ENCODE measurements at places on chromosomes 6 and 20.
A peak's percentile ranks its signal among the peaks of the same experiment; 100 is the strongest.

DNA sequence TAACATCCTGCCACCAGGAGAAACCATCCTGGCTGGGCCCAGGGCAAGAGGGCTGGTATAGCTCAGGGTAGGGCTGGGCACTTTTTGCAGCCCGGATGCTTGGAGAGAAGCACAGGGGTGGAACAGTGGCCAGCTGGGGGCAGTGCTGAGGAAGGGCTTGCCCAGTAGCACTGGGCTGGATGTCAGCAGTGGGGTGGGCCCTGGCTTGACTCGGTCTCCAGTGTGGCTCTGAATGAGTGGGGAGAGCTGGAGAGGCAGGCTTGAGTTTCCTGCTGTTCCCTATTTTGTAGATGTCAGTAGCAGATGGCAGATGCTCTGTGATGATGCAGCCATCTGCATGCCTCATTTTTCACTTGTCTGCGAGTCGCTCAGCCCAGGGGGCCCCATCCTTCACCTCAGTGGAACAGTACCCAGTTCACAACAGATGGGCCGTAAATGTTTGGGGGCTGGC is 56.3 kb upstream of the TULP1 start:
- DNase-seq, result no peak

- peak; percentile 61 for DNase-seq
Measured at GRCh38 chr6:133983099-133983939, 30.3 kb downstream of the TBPL1 start.

DNA sequence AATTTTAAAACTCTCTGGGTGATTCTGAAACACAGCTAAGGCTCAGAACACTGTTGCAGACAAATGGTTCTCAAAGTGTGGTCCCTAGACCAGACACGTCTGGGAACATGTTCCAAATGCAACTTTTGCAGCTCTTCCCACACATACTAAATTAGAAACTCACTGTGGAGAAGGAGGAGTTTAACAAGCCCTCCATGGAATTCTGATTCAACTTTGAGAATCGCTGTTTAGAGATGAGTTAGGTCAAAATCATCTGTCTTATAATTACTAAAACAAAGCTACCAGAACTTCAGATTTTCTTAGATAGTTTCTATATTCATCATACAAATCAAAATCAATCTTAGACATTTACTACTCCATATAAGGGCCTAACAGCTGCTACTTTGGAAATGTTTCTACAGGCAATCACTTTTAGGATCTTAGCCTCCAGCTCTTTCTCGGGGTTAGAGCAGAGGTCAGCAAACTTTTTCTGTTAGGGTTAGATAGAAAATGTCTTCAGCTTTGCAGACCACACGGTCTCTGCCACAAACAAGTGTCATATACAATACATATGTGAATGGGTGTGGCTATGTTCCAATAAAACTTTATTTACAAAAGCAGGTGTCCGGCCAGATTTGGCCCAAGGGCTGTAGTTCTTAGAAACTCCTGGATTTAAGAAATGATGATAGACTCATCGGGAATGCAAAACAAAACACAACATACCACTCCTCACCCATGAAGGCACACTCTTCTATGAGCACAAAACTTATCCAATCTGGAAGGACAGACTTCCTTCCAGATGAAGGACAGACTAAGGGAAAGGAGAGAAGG is 50.0 kb upstream of the ARHGAP18 start:
- no peak for DNase-seq

GRCh38 chr20:13338999-13339411 is 117.9 kb downstream of the ISM1 start:
- no peak for DNase-seq

DNA sequence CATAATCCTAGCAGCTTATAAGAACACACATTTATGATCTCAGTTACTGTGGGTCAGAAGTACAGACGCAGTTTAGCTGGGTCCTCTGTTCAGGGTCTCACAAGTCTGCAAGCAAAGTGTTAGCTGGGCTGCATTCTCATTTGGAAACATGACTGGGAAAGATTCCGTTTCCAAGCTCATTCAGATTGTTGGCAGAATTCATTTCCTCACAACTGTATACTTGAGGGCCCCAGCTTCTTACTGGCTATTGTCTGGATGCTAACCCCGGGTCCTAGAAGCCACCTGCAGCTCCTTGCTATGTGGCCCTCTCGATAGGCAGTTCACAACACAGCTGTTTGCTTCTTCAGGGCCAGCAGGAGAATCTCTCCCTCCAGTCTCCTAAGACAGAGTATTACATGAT is 13.1 kb downstream of the TCP11 start:
- no peak for DNase-seq

- no peak for DNase-seq
Measured at GRCh38 chr6:43972179-43972912, 154.9 kb downstream of the MRPL14 start.

DNA sequence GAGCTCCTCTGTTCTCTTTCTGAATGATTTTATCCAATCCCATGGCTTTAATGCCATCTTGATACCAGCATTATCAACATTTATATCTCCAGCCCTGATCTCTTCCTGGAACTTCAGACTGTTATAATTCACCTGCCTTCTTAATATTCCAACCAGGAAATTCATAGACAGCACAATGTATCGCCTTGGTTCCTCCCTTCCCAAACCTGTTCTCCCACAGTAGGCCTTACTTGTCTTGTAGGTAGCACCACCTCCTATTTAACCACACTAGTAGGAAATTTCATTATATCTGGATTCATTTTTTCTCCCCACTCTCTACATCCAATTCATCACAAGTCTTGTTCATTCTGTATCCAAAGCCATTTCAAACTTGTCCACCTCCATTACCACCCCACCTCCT is 106.3 kb upstream of the SHLD1 start:
- no peak for DNase-seq

- DNase-seq, result peak; percentile 10
Measured at GRCh38 chr20:6501061-6501460, 266.4 kb upstream of the BMP2 start.

DNA sequence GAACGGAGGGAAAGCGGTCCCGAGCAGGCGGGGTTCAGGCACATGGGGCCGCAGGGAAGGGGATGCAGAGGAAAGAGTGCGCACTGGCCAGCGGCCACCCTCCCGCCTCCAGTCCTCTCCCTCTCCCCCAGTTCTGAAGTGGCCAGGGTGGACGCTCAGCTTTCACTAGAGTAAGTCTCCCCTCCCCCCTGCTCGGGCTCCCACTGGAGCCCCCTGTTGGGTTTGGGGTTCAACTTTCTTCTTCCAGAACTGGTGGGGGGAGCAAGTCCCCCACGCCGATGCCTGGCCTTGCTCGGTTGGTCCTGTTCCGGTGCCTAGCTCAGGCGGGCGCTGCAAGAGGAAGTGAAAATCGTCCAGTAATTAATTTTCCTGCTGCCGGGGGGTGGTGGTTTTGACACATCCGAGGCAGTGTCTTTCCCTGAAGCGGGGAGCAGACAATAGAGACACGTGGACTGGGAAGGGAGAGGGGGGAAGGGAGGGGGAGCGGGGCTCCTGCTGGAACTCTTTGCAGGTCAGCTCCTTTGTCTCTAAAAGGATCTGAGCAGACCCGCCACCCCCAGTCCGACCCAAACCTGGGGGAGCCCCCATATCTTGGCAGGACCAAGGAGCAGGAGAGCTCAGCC is 824 bp upstream of the SCRT2 start:
- DNase-seq, result peak; percentile 67

DNA sequence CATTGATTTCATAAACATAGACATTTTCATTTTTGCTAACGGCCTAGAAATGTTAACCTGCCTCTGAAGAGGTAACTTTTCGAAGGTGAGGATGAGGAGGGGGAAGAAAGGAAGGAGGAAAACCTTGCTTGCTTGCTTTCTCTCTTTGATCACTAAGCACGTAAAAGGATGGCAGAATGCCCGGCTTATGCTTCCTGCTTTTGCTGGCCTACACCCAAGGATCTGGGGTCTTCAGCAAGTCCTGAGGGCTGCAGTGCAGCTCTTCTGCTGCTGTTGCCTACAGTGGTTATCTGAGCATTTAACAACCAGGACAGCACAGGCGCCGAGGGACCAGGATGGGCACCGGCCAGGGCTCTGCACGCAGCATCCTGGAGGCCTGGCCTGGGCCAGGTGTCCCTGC is 150.8 kb upstream of the TAB2 start:
- DNase-seq, result no peak

- DNase-seq, result no peak
Measured at GRCh38 chr20:3072530-3073250, 1.3 kb downstream of the OXT start.

- DNase-seq, result no peak
Measured at GRCh38 chr20:45991616-45992015, 17.1 kb upstream of the MMP9 start.

DNA sequence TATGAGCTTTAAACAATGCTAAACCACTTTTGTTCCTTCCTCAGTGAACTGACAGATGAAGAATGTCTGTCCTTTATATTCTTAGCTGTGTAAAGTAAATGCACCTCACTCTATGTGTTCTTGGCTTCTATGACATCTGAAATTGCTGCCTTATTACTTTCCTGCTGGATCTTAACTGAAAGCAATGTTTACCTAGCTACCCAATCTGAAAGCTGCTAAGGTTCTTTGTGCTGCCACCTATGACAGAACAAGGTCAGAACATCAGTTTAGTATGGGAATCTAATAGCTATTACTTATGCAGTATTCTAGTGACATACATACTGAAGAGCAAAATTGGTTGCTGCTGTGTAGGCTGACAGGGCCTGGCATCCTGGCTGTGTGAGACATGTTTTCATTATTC is 444.1 kb downstream of the KHDRBS2 start:
- DNase-seq, result no peak

DNA sequence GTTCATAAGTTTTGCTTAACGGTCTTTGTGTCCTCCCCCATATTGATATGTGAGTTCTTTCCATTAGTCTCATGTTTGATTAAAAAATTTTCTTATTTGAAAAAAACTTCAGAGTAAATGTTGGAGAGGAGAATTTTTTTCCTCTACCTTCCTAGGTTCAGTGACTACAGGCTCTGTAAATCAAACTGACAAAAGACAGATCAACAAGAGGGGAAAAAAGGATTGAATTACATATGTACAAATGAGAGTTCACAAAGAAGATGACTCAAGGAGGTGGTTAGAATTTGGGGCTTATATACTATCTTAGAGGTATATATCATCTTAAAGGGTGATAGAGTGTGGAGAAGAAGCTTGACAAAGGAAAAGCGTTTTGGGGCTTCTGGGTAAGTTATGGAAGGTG is 5.6 kb downstream of the TMC2 start:
- no peak for DNase-seq

- peak; percentile 86 for DNase-seq
Measured at GRCh38 chr6:149235130-149235561, 82.4 kb upstream of the TAB2 start.

- no peak for DNase-seq
Measured at GRCh38 chr20:58160451-58161061, 67.9 kb downstream of the ANKRD60 start.

- peak; percentile 87 for DNase-seq
Measured at GRCh38 chr6:36949636-36950035, 4.9 kb upstream of the PI16 start.

GRCh38 chr20:15241681-15242080 is 904.3 kb upstream of the FLRT3 start:
- DNase-seq, result no peak

DNA sequence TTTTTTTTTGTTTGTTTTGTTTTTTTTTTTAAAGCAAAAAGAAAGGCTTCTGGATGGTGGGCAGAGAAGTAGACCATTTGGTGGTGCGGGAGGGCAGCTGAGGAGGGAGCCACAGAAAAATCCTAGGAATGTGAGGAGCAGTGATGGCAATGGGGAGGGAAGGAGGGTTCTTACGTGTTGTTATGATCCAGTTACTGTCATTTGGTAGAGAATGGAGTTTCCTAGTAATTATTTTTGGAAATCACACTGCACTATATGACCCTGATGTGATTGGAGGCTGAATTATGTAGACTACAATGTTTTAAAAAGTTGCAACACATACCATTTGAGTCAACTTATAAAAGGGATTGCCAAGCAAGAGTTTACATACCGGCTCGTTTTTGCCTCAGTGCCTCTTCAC is 22.1 kb downstream of the ADGRF5 start:
- no peak for DNase-seq

- DNase-seq, result no peak
Measured at GRCh38 chr20:20014659-20015058, 2.5 kb upstream of the NAA20 start.

- no peak for DNase-seq
Measured at GRCh38 chr6:124522335-124522734, 439.9 kb upstream of the RNF217 start.

DNA sequence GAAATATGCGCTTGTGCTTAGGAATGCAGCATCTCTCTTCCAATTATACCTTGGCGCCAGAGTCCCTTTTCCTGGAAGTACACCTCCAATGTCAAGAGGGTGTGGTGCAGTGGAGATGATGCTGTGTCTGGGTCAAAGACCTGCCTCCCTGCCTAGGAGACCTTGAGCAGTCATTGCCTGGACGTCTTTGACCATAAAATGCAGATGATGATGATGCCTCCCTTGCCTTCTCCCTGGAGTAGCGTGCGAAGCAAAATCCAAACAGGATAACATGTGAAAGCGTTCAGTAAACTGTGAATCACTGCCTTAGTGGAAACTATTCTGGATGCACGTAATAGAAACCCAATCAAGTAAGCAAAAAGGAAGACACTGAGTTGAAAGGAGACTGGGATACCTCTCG is 97.4 kb upstream of the ARMC2 start:
- DNase-seq, result no peak

GRCh38 chr6:5103250-5103649 is 18.1 kb downstream of the PPP1R3G start:
- DNase-seq, result peak; percentile 89

- no peak for DNase-seq
Measured at GRCh38 chr20:44054849-44055248, 132.1 kb downstream of the JPH2 start.

DNA sequence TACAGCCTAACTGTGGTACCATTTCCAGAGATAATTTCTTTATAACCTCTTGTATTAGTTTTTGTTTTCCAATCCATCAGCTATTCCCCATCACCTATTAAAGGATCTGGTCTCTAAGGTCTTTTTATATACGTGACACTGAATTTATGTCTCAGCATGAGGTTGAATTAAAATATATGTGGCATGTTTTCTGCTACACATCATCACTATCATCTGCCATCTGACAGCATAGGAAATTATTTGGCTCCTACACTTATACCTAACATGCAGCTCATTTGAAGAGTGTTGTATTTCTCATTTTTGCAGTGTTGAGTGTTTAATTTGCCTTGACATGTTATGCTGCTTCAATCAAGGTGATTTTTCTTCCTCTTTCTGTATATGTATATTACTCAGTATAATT is 100.3 kb downstream of the LIN28B start:
- no peak for DNase-seq

DNA sequence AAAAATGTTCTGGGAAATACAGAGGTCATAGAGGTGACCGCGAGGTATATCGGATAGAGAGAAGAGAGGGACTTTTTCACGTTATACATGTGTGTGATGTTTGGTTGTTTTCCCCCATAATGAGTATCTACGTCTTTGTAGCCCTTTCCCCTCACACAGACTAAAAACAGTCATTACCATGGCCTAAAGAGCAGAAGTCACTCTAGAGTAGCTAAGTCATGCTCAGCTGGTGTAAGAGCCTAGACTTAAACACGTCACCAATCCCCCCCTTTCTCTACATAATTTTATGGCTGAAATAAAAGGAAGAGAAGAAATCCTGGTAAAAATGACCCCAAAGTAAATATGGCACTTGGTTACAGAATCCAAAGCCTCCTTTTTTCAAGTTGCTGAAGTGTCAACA is 6.0 kb upstream of the BEND3 start:
- DNase-seq, result no peak

Data from osteoblast (primary cell).